ENCODE measurements at places on chromosomes 3 and 15. TPM values are rescaled to one million over a fixed set of nuclear protein-coding genes. Genes with fewer than 3 reads are reported as not detected.
A peak's percentile ranks its signal among the peaks of the same experiment; 100 is the strongest.

Gene CCR3
- not detected for polyA plus RNA-seq

- no peak for DNase-seq
- peak overlapping the region; percentile 26 for H3K4me3 ChIP-seq
- peaks cover 29% of the 10 kb centered on the region for H3K27me3 ChIP-seq
- no peaks in the 10 kb centered on the region for H3K4me1 ChIP-seq
- H3K36me3 ChIP-seq: no peaks in the 10 kb centered on the region
Observed at GRCh38 chr3:39808467-39809180, 785 bp upstream of the MYRIP start.

DNA sequence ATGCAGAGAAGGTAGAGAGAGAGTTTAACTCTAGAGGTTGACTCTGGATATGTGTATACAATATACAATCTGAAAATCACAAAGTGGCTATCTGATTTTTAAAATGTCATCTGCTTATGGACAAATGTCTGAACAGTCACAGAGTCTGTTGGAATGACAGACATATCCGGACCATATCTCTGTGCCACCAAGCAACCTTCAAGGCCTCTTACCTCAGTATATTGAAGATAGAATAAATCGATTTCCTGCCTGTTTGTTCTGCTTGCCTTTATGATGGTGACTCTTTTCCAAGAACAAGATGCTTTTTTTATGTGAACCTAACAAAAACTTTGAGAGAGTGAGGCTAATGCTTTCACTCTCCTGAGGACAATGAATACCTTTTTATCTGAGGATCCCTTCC lies 151.1 kb downstream of the RBPMS2 start:
- no peak for DNase-seq
- peaks cover 36% of the 10 kb centered on the region for H3K36me3 ChIP-seq
- no peaks in the 10 kb centered on the region for H3K27me3 ChIP-seq
- H3K27ac ChIP-seq: no peak overlapping the region

DNA sequence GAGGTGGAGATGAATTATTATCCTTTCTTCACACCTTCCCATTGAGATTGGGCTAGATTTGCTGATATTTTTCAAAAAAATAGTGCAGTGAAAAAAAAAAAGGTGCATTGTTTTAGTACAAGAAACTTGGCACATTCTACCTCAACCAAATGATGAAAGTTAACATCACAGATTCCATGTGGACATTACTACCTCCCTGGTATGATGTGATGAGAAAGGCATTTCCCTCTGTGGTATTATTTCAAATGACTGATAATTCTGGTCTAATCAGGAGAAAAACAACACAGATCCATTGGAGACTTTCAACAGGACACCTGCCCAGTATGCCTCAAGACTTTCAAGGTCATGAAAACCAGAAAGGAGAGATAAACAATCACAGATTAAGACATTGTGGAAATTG lies 313.4 kb downstream of the BCHE start:
- H3K4me1 ChIP-seq: no peaks in the 10 kb centered on the region
- no peaks in the 10 kb centered on the region for H3K36me3 ChIP-seq
- no peaks in the 10 kb centered on the region for H3K27me3 ChIP-seq
- no peak overlapping the region for H3K27ac ChIP-seq
